ENCODE measurements at places on chromosomes 1 and 21. TPM values are rescaled to one million over a fixed set of nuclear protein-coding genes. Genes with fewer than 3 reads are reported as not detected.

- DNase-seq = peak; percentile 11
Observed at GRCh38 chr1:172254521-172255222, 165.8 kb upstream of the C1orf105 start.

GRCh38 chr1:152497273-152497672 lies 13.3 kb upstream of the LCE5A start:
- DNase-seq = peak; percentile 71

DNA sequence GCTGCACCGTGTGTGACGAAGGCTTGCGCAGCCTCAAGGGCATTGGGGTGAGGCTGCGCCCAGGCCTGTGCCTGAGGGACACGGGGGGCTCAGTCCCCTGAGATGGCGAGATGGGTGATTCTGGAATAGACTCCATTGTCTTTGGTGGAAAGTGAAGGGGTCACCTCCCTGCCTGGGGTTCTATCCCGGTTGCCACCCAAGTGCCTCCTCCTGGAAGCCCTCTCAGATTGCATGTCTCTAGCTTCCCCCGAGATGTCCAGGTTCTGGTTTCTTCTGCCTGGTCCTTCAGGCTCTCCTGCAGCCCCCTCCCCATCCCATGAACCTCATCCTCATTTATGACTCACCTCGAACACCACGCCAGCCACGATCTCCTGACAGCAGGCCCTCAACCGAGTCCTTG lies 22.3 kb upstream of the MFN2 start:
- no peak for DNase-seq

GRCh38 chr1:150981177-150981804 lies 801 bp upstream of the ANXA9 start:
- DNase-seq = no peak

DNA sequence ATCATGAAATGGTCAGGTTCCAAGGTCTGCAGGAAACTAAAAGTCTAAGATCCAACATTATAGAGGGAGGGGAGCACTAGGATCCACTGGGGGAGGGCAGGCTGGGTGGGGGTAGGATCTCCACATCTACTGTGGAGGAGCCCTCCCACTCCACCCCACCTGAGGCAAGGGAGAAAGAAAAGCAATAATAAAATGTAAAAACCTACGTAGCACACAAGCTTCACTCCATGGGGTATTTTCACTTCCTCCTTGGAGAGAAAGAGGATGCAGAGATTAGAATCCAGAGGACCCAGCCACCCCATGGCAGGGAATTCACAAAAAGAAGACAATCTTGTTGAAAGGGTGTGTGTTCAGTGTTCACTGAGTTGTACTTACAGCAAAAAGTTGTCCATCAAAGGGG lies 14.4 kb downstream of the SPOCD1 start:
- no peak for DNase-seq

DNA sequence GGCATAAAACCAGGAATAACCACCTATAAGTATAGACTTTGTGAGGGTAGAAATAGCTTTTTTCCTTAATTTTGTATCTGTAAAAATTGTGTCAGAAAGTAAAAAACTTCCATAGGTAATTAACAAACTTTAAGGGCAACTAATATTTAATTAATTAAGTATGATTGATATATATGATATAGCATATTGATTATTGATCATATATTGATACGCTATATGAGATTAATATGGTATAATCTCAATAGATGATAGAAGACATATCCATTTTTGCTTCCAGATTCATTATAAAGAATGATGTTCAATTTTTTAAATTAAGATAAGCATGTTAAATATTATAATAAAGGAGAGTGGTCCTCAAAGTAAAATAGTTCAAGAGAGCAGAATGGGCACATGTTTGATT lies 99.3 kb upstream of the VAV3 start:
- DNase-seq = no peak

- no peak for DNase-seq
Observed at GRCh38 chr1:157781048-157781447, 4.1 kb upstream of the FCRL2 start.

- no peak for DNase-seq
Observed at GRCh38 chr1:76841460-76841859, 25.8 kb upstream of the ST6GALNAC5 start.

- no peak for DNase-seq
Observed at GRCh38 chr1:206716159-206716869, 31.6 kb downstream of the MAPKAPK2 start.

DNA sequence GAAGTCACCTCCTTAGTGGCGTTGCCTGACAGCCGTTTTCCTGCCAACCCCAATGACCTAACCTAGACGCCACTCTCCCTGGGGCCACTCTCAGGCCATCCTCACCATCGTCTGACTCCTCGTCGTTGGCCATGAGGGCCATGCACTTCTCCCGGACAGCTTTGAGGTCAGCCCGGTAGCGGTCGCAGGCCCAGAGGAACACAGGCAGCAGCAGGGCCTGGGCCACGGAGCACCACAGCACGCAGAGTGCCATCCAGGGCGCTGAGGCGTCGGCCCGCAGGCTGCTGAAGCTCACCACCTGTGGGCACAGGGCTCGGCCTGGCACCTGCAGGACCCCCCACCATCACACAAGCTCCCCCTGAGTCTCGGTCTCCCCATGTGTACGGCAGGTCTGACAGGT lies 7.3 kb downstream of the HES3 start:
- no peak for DNase-seq

DNA sequence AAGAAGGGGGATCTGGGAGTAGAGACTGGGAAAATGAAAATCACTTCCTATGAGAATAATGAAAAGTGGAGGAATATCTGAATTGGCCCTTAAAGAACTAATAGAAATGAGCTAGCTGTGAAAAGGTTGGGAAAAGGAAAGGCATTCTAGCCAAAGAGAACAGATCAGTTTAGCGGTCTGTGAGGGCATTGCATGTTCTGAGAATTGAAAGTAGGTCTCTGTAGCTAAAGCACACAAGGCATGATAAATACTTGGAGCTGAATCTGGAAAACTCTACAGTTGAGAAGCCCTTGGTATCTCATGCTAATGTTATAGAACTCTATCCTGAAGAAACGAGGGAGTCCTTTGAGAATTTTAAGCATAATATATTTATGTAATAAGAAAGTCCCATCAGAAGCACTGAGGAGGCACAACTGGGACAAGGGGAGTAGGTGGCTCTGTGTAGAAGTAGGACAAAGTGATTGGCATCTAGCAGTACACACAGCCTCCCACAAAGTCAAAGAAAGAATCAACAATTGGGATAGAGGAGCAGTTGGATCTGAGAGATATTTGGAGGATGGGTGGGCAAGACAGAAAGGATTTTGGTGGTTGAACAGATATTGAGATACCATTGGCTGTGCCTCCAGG lies 78.7 kb downstream of the GREM2 start:
- no peak for DNase-seq

DNA sequence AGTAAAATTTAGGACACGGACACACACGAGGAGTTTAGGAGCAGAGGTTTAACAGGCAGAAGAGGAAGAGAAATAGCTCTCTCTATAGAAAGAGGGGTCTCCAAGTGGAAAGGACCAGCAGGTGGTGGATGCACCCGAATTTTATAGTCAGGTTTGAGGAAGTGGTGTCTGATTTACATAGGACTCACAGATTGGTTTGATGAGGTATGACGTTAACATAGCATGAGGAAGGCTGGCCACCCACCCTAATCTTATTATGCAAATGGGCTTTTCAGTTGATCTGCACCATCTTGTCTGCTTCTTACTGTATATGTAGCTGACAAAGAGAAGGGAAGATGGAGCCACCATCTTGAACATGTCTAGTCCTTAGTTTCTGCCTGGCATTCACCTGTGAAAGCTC lies 52.5 kb upstream of the RGS2 start:
- DNase-seq = no peak

DNA sequence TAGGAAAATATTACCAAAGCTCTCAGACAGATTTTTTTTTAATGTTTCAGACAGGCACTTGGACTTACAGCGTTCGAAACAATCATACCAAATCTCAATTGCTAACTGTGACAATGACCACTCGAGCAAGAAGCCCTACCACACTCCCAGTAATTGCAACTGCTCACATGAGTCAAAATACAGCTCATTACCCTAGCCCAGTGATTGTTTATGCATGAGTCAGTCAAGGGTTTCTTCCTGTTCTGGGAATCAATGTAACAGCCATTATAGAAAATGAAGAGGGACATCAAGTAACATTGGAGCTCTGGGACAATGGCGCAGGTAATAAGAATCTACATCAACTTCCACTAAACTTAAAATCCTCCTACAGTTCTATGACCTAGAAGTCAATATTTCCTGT lies 56.1 kb upstream of the SH3GLB1 start:
- no peak for DNase-seq

Gene ZSCAN20
- 1.5 TPM for polyA plus RNA-seq

Gene CYP4X1
- not detected for polyA plus RNA-seq

Gene ALX3
- polyA plus RNA-seq = not detected

Gene FBLIM1
- 39.4 TPM for polyA plus RNA-seq
